Stimulated activated naive CD4-positive, alpha-beta T cell treated with Interleukin-2 at 50 U/mL for 16 hours (primary cell): ENCODE measurements at places on chromosomes 2 and 18.

- DNase-seq: no peak
These were observed 25.6 kb downstream of the GLI2 start for GRCh38 chr2:120761164-120761861.

DNA sequence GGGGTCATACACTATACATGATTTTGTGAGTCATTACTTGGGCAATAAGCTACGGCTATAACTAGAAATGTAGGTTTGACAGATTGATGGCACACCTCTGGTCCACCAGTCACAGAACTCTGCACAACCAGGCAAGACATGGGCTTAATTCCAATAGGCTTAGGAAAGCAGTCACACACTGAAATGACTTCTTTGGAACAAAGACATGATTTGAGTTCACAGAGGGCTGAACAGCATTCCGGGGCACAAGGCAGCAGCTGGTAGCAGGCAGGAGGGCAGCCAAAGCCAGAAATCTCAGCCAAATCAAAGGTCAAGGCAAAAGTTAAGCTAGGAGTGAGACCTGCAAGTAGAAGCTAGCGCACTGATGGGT is 27.4 kb downstream of the FABP1 start:
- no peak for DNase-seq

- no peak for DNase-seq
These were observed 91.8 kb downstream of the PLEKHM3 start for GRCh38 chr2:207933396-207934065.

- no peak for DNase-seq
These were observed 336.5 kb downstream of the KCNS3 start for GRCh38 chr2:18214936-18215335.

- DNase-seq: no peak
These were observed 27.9 kb downstream of the NEMP2 start for GRCh38 chr2:190506666-190507065.

GRCh38 chr2:43460174-43460546 is 135.7 kb downstream of the THADA start:
- no peak for DNase-seq

GRCh38 chr2:187078297-187078696 is 229.3 kb upstream of the ZSWIM2 start:
- no peak for DNase-seq

GRCh38 chr2:227780981-227781615 is 32.5 kb upstream of the CCL20 start:
- DNase-seq: no peak

DNA sequence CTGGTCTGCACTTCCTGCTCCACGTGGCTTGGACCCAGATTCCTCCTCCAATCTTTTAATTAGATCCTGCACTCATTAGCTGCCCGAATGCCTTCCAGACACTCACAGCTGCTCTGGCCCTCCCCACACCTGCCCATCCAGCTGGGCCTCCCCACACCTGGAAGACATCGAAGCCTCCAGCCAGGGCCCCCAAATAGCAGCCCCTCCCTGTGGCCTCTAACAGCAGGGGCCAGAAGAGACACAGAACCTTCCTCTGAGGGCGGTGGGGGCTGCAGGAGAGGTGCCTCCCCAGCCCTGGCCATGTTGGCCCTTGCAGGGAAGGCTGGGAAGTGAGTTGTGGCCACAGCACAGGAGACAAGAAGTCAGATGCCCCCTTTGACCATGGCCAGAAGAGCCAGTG is 252.8 kb downstream of the DYSF start:
- DNase-seq: no peak

GRCh38 chr18:41145516-41145915 is 809.5 kb upstream of the PIK3C3 start:
- no peak for DNase-seq

DNA sequence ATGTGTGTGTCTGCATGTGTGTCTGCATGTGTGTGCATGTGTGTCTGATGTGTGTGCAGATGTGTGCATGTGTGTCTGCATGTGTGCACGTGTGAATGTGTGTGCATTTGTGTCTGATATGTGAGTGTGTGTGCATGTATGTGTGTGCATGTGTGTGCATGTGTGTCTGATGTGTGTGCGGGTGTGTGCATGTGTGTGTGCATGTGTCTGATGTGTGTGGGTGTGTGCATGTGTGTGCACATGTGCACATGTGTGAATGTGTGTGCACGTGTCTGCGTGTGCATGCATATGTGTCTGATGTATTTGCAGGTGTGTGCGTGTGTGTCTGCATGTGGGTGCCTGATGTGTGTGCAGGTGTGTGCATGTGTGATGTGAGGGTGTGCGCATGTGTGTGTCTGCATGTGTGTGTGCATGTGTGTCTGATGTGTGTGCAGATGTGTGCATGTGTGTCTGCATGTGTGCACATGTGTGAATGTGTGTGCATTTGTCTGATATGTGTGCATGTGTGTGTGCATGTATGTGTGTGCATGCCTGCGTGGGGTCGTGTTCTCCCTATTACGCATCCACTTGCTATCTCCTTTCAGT is 470.1 kb upstream of the HS6ST1 start:
- DNase-seq: no peak

DNA sequence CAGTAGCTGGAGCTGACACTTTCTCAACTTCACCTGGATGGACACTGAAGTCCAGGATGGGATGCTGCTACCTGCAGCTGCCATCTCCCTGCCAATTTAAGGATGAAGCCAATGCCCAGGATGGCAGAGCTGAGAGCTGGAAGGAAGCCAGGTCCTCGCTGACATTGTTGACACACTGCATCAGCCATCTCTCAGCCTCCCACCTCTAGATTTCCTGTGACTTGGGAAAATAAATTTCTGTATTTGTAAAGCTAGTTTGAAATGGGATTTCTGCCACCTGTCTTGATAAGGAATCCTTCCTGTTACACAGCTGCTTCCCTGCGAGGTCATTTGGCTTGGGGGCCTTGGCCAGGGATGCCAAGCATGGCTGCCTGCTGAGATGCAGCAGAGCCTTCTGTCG is 43.5 kb downstream of the KCTD1 start:
- DNase-seq: no peak

DNA sequence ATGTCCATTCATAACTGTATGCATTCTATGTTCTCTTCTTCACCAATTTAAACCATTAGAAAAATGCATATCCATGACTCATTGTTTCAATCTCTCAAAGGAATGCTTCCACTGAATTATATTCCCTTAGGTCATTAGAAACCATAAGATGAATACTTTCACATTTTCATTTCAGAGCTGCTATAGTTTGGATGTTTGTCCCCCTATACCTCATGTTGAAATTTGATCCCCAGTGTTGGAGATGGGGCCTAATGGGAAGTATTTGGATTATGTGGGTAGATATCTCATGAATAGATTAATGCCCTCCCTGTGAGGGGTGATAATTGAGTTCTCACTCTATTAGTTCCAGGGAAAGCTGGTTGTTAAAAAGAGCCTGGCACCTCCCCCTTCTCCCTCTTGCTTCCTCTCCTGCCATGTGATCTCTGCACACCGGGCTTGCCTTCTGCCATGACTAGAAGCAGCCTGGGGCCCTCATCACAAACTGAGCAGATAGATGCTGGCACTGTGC is 35.7 kb downstream of the THUMPD2 start:
- DNase-seq: no peak

GRCh38 chr2:88080545-88080944 is 12.9 kb downstream of the SMYD1 start:
- no peak for DNase-seq

- DNase-seq: no peak
These were observed 78.4 kb upstream of the SALL3 start for GRCh38 chr18:78900938-78901909.

DNA sequence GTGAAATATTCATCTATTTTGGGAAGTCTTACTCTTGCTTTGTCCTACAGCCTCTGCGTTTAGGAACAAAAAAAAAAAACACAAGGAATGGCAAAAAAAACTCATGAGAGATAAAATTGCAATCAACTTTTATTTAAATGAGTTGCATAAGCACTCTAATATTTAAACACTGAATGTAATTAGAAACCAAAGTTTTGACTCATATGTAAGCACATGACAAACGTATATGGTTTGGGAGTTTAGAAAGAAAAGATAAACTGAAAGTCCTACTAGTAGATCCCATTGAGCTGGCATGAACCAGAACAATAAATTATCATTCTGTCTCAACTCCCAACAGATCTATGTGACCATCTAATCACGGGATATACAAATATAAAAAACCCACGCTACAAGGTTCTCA is 44.8 kb downstream of the REV1 start:
- DNase-seq: no peak

DNA sequence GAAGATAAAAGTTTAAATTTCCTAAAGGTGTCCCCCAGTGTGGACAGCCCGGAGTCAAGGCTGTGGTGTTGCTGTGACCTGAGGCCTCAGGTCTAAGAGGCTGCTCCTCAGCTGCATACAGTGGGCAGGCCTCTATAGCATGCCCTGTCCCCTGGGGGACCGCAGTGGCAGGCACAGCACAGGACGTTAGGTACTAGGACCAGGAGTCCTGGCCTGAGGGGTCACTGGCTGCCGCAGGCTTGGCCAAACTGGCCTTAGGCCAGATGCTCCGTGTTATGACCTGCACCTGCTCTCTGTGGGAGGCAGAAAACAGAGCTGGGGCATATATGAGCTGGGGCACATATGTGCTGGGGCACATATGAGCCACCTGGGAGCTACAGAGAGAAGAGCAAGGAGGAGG is 21.2 kb upstream of the MAL start:
- DNase-seq: no peak

DNA sequence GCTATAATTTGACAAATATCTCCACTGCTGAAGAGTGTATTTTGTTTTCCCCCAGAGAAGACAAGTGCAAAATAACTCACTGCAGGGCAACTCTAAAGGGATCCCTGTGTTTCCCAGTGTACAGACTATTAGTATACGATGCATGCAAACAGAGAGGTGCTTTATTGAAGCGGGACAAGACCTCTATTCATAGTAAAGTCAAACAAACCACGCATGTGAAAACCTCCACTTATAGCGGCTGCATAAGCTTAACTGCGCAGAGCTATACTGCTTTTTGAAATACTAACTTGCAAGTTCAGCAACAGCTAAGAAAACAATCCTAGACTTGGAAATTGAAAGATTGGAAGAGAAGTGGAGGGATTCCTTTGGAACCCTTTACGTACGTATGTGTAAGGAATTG is 15.6 kb downstream of the RNF144A start:
- DNase-seq: no peak

- DNase-seq: peak; percentile 11
These were observed 13.7 kb upstream of the TET3 start for GRCh38 chr2:73970850-73971471.

DNA sequence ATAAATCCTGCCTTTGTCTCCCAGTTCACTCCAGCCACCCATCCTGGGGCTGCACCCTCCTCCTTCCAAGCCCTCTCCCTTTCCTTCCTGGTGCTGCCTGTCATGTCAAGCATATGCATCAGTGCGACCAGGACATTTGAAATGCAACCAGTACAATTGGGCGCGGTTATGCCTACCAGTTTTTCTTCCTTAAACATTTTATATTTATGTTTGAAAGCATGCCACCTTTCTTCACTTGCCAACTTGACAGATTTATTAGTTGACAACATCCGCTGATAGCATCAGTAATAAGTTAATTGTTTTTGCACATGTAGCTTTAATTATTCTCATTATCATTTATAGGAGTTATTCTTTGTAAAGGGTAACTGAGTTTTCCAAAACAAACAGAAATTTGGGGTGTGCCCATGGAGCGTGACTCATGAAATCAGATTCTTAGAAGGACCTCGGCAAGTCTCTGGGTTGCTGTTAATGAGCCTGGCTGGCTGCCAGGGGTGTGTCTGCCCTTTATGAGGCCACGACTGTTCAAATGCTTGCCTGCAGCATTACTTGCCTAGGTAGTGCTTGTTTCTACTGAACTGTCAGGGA is 32.8 kb upstream of the IL1B start:
- peak; percentile 7 for DNase-seq

- no peak for DNase-seq
These were observed 21.4 kb upstream of the STON1 start for GRCh38 chr2:48508461-48509124.

DNA sequence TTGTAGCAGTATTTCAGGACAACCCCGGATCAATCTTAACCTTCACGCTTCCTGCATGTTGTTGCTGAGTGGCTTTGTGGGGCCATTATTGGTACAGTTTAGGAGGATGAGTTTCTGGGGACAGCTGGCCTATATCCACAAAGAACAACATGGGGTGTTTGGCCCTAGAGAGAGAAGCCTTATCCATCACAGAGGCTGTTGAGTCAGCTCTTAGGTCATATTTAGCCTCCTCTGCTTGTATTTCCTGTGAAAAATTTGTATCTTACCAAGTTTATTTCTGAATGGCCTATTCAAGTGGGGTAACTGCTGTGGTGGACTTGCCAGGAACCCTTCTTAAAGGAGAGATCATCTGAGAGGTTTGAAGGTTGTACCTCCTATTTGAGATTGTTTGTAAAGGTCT is 77.6 kb downstream of the MAP4K4 start:
- no peak for DNase-seq

GRCh38 chr18:10205151-10205550 is 249.3 kb upstream of the APCDD1 start:
- no peak for DNase-seq

DNA sequence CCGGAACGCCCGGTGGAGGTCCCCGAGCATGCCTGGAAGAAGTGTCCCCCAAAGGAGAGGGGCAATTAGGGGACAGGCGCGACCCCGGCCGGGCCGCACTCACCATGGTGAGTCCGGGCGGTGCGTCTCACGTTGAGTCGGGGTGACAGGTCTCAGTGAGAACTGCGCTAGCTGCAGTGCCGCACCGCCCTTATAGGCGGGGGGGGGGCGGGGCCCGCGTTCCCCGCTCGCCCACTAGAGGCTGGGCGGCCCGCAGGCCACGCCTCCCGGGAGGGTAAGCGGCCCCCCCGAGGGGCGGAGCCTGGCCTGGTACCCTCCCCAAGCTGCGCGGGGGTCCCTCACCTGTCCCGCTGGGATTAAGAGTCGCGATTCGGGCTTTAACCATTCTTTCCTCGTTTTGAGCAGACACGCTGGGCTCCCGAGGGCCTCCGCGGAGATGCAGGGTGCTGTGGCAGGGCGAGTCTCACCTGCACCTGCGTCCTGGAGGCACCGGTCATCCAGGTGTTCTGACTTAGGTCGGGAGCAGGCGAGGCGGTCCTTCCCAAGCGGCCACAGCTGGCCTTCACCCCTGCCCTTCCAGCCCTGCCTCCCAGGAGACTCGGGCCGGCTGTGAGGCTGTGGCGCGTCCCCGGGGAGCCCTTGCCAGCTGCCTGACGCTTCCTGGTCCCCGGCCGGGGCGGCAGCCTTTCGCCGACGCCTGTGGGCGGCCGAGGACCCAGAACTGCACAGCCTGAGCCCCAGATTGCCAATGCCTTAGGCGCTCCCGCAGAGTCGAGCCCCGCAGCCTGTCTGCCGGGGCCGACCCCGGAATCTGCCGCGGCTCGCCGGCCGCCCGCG is at the start of gene TUBA4A:
TUBA4A (minus strand) TSS at position 166 of the 837 bp plus-strand sequence; CDS start at position 106, 60 bp downstream.
- DNase-seq: peak; percentile 88

DNA sequence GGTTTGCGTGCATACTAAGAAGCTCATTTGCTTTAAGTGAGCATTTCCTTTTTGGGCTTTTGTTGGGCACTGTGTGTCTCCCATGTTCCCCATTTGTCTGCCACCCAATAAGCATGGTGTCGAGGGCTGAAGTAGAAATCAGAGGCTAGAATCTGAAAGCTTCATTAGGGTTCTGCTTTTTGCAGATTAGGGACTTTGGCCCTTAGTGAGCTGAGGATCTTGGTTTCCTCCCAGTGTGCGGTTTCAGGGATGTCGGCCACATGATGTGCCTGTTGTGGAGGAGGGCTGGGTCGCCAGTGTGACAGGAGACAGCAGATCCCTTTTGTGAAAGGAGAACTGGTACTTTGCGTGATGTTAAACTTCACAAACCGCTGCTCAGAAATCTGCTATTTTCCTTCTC is 41.1 kb downstream of the PLEKHB2 start:
- DNase-seq: no peak

GRCh38 chr2:229387866-229388265 is 116.8 kb upstream of the PID1 start:
- DNase-seq: no peak
